ENCODE measurements at places on chromosomes 3 and 15. TPM values are rescaled to one million over a fixed set of nuclear protein-coding genes. Genes with fewer than 3 reads are reported as not detected.

SEMA3G gene
- total RNA-seq: 16.8 TPM

ANKUB1 gene
- total RNA-seq: 0.81 TPM

PEX5L gene
- not detected for total RNA-seq

UQCRC1 gene
- 234 TPM for total RNA-seq

CCR9 gene
- not detected for total RNA-seq

SERINC4 gene
- not detected for total RNA-seq

GRCh38 chr3:16305111-16305541, 40.1 kb downstream of the OXNAD1 start:
- no peak for DNase-seq

DNA sequence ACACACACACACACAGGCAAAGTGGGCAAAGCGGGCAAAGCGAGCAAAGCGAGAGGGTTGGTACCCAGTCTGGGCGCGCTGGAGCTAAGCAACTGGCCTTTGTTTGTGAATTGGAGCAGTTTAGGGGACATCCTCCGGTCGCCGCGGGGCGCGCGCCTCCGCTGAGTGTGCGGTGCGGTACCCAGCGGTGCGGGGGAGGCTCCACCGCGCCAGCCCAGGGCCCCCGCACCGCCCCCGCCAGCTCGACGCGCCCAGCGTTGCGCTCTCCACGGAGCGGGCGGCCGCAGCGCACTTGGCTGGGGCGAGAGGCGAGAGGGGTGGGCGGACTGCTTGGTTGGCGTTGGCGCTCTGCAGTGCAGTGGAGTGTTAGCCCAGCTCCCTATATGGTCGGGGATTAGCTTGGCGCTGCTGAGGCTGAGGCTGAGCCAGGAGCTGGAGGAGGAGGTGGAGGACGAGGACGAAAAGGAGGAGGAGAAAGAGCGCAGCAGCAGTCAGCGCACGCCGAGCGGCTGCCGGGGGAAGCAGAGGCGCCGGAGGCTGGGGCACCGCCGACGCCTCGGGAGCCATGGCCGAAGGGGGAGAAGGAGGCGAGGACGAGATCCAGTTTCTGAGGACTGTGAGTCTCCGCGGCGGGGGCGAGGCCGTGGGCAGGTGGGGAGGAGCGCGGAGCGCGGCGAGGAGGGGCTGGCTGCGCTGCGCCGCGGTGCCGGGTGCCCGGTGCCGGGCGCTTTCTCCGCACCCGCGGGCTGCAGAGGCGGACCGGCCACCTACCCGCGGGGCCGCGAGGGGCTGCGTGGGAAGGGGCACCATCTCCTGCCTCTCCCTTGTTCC, at the start of gene RYR3:
Gene RYR3 (plus strand): TSS at position 487 of the 831 bp plus-strand sequence. CDS start 79 bp downstream, at position 566.
- DNase-seq: no peak

DNA sequence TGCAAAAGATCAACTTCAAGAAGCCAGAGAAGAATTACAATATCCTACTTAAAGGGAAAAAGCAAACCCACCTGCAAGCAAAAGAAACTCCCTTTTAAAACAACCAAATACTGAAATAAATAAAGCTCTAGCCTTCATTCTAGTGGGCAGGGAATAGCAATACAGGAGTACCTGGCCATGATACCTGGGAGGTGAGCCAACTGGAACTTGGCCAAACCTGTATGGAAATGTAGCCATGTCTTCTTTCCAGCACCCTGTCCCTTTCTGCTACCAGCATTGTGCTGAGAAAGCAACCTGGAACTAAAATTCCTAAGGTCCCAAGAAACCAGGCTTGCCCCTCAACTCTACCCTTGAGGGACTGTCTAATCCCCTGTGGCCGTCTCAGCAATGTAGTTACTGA, 530.0 kb downstream of the EPHB1 start:
- DNase-seq: no peak

DNA sequence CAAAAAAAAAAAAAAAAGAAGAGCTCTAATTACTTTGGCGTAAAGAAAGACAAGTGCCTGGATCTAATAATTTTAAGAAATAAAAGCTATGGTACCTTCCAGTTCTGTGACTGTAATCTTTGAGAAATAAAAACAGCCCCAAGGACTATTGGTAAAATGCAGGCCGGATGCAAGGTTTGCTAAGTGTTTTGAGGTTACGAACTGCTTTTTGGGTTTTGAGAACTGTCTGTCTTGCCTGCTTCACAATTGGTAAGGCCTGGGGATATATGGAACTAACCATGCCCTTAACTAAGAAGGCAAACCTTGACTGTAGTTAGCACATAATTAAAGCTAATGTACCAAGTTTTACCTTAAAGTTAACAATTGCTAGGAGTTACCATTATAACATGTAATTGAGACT, 388.4 kb upstream of the CBLB start:
- DNase-seq: no peak

DNA sequence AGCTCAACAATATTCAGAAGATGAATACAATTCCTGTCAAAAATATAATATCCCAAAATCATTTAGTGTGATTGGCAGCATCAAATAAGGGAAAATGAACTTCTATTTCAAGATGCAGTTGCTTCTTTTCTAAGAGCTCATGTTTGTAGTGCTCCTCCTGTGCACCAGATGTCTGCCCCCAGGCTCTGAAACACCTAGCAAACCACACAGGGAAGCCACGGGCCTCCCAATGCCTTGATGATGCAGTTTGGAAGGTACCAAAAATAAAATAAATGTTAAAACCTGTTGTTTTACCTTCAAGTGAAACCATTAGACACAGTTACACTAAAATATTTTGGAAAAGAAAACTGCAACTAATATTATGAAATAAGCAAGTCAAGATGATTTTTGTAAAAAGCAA, 22.2 kb downstream of the CFAP20DC start:
- DNase-seq: no peak

DNA sequence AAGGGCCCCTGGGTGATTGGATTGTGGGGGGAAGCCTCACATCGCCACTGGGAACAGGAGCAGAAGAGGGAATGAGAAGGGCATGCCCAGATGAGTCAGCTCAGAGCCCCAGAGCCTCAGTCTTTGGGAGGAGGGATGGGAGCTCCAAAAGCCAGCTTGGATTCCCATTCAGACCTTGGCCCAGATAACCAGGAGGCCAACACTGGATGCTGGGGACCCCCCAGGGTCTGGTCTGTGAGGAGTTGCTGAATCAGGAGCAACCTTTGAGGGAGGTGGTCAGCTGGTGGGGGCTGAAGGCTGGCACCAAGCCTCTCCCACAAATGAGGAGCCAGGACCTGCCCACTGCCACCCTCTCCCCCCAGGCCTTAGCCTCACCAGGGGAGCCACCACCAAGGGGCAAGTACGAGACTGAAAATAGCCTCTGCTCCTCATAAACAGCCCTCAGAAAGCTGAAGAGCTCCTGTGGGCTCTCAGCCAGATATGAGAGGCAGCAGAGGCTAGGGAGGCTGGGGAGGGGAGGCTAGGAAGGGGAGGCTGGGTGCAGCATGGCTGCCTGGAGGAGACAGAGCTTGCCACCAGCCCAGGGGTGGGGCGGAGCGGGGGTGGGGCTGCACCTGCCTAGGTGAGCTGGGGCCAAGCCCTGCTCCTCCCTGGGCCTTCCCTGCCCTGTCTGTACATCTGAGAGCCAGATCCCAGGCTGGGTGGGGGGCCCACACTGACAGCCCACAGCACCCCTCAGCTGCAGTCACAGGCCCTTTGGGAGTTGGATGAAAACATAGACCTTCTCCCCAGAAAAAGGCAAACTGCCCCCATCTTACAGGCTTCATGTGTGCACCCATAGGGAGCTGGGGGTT, 99.8 kb downstream of the SEC22A start:
- no peak for DNase-seq

GRCh38 chr15:87829332-87830050, 427.0 kb downstream of the NTRK3 start:
- DNase-seq: no peak

- no peak for DNase-seq
These were observed 233.4 kb downstream of the FEZF2 start for GRCh38 chr3:62139957-62140356.

DNA sequence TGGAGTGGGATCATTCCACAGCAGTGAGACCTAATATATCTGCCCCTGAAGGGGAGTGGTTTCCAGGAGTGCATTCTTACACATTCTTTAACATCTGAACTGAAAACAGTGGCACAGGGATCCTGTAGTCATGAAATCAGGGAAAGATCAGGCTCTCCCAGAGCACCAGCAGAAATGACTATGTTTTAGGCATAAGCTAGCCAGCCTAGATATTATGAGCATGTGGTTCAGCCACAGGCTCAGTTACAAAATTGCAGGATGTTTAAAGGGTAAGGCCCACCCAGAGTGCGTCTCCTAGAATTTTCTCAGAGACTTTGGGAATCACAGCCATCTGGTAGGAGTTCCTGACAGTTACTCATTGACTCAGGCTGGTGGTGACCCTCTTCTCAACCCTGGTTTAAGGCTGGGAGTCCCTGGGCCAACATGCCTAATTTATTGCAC, 20.9 kb downstream of the FSTL1 start:
- DNase-seq: no peak

GRCh38 chr3:66302288-66302687, 81.5 kb downstream of the SLC25A26 start:
- DNase-seq: no peak

DNA sequence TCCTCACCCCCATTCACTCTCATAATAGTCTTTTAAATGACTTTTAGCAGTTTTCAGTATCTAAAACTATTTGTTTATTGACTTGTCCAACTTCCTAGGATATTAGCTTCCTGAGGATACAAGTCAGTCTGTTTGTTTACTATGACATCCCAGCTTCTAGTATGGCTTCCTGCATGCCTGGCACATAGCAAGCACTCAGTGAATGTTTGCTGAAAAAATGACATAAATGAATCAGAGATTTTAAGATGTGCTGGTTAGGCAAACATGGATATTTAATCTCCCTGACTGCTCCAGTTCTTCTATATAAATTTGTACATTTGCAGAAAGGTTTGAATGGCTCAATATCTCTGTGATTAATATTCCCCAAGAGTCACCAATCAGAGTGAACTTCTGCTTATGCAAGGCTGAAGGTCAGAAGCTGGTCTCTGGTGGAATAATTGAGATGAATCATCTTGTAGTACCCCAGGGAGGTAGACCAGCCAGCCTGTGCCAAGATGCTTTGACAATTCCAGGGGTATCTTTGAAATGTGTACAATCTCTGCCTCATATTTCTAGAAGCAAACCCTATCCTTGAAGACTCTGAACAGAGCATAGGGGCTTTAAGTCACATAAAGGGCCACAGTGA, 219.0 kb upstream of the LMCD1 start:
- DNase-seq: no peak
